ENCODE measurements at places on chromosomes 11 and 22.

DNA sequence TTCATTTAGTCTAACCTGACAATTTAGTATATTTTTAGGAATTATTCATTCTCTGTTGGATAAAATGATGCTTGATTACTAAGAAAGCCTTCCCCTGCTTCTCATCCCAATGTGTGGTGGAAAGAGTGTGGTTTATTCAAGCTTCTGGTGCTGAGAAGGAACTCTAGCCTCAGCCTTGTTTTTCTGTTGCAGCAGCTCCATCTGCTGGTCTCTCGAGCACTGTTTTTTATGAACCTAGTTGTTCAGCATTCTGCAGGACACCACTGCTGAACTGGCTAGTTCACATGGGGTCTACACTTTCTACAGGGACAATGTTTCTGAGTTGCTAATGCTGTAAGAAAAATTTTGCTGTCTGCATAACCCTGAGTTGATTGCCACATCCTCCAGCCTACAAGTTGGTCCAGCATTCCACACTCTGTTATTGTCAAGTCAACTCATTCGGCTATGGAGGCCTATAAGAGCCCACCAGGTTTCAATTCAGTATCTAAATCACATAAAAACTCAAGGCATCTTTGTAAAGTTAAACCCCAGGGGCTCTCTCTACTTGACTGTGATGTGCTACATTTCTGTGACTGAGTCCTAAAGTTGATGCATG lies 14.3 kb downstream of the OR2AG2 start:
- DNase-seq, result peak; percentile 14

GRCh38 chr11:62108971-62109404 lies 14.8 kb upstream of the INCENP start:
- no peak for DNase-seq

DNA sequence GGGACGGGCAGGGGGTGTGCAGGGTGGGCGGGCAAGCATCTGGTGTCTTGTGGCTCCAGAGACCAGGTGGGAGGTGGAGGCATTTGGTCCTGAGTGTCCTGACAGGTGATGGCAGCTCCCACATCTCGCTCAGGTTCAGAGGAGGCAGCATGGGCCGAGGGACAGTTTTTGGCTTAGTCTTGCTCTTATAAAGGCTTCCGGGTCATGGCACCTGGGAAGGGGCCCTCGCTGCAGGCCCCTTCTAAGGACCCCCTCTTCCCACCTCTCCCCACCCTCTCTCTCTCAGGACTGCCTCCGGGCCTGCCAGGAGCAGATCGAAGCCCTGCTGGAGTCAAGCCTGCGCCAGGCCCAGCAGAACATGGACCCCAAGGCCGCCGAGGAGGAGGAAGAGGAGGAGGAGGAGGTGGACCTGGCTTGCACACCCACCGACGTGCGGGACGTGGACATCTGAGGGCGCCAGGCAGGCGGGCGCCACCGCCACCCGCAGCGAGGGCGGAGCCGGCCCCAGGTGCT lies 9.9 kb downstream of the CCND1 start:
- DNase-seq, result no peak

DNA sequence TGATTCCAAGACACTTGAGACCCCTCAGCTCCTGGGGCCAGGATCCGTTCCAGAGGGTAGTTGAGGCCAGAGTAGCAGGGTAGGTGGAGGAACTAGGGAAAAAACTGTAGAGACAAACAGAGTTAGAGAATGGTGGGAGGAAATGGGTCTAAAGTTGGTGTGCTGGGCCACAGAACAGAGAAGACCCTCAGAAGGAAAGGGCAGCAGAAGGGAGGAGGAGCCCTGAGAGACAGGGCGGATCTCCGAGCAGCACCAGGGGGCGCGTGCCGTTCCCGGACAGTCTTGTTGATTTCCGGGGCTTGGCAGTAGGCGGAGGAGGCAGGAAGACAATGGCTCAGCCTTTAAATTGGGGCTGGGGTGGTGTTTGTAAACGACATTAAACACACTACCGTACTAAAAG lies 2.4 kb upstream of the CECR2 start:
- no peak for DNase-seq

DNA sequence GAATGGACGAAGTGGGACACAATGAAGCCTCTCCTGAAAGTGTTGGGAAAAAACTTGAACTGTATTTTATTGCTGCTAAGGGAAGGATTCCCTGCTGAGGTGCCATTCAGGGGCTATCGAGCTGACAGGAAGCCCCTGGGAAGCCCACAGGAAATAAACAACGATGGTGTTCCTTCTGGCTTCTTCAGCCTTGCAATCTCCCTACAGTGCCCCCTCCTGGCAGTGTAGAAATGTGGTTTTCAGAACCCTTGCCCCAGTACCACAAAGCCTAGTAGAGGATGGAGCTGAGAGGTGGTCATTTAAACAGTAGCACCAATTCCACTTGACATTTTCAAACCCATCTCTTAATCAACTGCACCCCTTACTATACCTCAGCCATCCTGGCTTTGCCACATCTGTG lies 676.7 kb upstream of the ARHGAP42 start:
- DNase-seq, result no peak

DNA sequence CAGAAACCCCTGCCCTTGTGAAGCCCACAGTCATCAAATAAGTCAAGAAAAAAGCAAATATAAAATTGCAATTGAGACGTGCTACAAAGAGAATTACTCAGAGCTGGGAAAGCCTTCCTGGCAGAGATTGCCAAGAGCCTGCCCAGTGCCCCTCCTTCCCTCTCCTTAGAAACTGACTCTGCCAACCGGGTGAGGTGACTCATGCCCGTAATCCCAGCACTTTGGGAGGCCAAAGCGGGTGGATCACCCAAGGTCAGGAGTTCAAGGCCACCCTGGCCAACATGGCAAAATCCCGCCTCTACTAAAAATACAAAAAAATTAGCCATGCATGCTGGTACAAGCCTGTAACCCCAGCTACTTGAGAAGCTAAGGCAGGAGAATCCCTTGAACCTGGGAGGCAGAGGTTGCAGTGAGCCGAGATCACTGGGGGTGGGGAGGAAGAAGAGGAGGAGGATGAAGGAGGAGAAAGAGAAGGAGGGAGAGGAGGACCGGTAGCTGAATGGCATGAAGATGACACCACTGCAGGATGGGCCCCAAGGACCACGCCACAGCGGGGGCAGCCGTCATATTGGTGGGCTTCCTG lies 76.1 kb upstream of the RTL6 start:
- no peak for DNase-seq

GRCh38 chr11:68061508-68061907 lies 22.7 kb downstream of the TCIRG1 start:
- no peak for DNase-seq

GRCh38 chr11:118156531-118157185 lies 4.0 kb upstream of the SCN4B start:
- peak; percentile 55 for DNase-seq

DNA sequence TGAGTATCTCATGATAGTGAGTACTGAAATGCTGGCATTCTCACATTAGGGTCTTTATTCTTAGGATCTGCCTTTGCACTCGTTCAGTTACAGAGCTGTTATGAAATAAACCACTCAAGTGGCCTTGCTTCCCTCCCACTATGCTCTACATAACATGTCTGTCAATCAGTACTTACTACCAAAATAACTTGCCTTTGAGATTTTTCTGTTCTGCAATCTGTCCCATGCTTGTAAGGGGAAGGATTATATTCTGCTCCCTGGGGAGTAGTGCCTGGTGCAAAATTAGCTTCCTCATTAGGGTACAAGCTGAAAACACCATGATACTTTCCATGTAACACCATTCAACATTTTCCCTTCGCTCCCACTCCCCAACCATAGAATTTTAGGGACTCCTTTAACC lies 1.9 kb upstream of the GRAP2 start:
- DNase-seq, result peak; percentile 90

DNA sequence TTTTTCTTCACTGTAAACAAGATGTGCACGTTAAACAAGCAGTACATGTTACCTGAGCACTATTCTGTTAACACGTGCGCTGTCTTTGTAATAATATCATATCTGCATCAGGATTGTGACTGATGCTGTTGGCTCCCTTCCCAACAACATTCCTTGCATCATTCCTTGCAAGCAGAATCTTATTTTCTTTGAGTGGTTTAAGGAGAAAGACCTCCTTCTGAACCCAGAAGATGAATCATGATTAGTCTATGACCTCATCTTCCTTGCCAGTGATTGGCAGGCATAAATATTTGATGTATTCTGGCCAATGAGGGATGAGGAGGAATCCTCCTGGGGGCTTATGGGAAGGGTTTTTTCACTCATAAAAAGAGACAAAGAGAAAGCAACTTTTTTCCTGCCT lies 46.2 kb downstream of the C11orf71 start:
- DNase-seq, result no peak

DNA sequence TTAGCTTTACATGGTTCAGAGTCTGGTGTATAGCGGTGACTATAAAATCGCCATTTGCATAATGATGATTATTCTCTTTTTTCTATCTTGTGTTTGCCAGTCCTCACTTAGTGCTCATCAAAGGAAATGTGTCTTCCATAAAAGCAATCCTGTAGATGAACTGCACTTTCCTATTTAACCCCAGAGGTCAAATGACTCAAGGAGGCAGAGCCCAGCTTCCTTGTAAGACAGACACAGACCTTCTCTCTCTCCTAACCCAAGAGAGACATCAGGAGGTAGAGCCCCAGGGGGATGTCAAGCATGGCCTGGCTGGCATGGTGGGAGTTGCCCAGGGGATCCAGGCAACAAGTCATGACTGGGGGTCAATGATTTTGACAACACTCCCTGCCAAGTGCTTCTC lies 46.9 kb upstream of the CRTAM start:
- DNase-seq, result no peak

All from NCI-H2171 treated with DMSO at 0.1 percent for 48 hours (cell line).